NCI-H1436 (cell line): ENCODE measurements at places on chromosomes 1 and 21.

DNA sequence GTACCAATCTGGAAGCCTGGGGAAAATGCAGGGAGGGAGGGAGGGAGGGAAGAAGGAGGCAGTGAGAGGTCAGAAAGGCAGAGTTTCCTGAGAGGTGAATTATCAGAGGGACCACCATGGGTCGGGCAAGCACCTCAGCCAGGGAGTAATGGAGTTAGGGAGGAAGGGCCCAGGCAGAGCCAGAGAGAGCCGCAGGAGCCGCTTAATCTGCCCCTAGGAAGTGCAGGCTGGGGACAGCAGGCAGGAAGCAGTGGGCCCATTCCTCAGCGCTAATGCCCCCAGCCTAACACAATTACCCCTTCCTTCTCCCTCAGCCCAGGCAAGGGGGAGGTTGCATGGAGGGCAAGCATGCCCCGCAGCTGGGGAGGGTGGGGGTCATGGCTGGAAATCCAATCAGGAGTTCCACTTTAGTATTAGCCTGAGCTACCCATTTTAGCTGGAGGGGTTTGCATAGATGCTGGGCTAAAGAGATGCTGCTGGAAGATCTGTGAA is 109.0 kb downstream of the TMEM53 start:
- no peak for DNase-seq

DNA sequence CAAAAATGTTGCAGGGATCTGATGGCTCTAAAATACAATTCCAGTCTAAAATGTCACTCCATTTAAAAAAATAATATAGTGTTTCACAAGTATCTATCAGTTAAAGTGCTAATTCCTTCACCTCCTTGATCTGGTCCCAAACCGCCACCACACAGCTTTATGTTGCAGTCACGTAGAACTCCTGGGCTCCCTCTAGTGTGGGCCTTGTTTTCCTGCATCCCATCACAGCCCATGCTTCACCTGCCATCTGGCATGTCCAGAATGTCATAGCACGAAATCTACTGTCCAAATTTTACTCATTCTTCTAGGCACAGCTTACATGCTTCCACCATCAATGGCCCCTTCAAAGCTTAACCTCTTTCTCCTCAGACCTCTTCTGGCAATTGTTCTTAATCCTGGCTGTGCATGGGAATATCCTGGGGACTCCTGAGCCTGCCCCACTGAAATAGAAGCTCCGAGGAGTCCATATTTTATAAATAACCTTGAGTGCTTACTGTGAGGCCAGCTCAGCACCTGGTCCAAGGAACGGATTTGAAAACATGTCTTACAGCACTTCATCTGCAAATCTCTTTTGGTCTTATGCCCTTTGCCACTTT is 15.5 kb downstream of the FYB2 start:
- DNase-seq, result no peak

DNA sequence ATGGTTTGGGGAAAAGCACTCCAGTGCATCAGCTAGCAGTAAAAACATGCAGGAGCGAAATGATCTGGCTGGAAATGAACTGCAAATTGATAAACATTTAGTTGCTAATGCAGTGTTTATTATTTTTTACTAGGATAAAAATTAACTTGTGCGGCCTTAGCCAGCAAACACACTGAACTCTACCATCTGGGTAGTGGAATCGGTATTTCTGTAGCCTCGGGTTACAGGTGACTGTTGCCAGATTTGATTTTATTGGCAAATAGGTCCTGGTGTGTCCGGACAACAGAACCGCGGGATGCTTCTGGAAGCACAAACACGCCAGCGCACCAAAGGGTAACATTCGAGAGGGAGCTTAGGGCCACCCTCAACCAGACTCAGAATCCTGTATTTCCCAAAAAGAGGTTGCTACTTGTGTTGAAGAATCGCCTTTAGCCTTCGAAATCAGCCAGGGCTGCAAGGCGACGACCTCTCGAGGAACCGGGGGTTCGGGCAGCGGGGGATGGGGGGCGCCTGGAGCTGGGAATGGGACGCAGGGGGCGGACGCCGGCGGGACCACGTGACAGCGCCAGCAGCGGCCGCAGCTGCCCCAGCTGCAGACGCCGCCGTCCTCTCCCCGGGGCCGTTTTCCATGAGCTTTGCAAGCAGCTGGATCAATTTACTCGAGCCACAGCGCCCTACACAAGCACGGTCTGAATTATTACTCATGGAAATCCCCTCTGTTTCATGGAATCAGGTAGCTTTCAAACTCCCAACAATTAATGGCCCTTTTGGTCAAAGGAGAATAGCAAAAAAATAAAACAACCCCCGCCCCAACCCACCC is 158.8 kb downstream of the TOMM20 start:
- no peak for DNase-seq

DNA sequence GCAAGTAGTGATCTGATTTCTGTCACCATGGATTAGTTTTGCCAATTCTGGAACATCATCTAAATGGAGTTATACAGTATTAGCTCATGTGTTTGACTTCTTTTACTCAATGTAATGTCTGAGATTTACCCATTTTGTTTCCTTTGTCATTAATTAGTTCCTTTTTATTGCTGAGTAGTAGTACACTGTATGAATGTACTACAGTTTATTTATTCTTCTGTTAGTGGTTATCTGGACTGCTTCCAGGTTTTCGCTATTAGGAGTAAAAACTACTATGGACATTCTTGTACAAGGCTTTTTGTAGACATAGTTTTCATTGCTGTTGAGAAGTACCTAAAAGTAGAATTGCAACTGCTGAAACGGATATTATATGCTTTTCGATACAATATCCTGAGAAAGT is 14.1 kb downstream of the SUCO start:
- no peak for DNase-seq

DNA sequence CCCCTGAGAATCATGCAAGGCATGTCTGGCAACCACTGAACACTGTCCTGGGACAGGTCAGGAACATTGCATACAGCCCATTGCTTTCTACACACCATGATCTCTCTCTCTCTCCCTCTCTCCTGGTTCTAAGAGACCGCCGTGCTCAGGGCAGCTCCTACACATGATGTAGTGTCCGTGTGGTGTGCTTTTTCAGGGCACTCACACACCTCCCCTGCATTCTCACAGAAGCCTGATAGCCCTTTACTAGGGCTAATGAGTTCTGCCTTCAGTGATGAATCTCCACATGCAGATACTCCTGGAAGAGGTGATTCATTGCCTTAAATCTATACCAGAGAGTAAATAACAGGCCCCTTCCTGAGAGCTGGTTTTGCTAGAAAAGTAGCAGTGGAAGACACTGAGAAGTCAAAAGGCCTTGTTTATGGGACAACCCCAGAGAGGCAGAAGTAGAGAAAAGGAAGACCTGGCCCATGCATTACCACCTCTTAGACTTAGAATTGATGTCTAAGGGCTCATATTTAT is 7.2 kb upstream of the OLFML2B start:
- no peak for DNase-seq

DNA sequence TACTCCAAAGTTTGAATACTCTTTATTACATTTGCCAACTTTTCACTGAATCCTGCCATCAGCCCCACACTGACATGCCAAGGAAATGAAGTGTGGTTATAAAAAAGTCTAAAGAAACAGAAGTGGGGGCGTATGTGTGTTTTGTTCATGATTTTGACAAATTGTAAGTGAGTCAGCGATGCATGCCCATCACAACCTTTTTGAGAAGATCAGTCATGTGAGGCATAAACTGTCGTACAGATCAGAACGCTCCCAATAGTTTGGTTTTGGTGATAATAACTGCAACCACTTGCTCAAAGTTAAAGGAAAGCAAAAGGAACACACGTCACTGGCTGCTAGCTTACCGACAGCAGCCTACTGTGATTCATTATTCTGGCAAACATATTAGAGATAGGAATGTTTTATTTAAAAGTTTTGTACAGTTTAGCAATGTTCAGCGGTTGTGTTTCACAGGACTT is 95.6 kb downstream of the RGS2 start:
- no peak for DNase-seq

- DNase-seq, result no peak
These were observed 41.2 kb upstream of the IFNLR1 start for GRCh38 chr1:24228311-24228710.

DNA sequence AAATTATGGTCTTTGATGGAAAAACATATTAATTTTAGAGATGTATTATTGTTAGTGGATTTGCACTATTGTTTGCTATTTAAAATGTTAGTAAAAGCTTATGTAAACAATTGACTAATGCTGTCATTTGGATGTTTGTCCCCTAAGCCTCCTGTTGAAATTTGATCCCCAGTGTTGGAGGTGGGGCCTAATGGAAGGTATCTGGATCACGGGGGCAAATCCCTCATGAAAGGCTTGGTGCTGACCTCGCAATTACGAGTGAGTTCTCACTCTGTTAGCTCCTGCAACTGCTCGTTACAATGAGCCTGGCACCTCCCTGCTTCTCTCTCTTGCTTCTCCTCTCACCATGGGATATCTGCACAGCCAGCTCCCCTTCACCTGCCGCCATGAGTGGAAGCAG is 14.3 kb downstream of the TMEM35B start:
- no peak for DNase-seq

DNA sequence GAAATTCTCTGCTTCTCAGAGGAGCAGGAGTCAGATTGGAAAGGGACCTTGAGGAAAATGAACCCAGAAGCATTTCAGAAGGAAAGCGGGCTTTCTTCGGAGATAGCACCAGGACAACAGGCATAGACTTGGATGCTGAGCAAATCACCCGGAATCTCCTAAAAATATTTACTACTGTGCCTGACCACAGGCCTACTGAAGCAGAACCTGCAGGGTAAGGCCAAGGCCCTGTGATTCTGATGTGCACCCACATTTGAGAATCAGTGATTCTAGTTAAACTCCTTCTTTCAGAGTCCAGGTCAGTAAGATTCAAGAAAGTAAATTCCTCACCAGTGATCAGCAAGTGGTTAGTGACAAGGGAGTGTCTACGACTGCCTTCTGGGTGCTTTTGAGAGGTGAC is 307.3 kb upstream of the DUSP10 start:
- DNase-seq, result no peak

GRCh38 chr1:246425895-246426294 is 81.2 kb downstream of the SMYD3 start:
- DNase-seq, result no peak

DNA sequence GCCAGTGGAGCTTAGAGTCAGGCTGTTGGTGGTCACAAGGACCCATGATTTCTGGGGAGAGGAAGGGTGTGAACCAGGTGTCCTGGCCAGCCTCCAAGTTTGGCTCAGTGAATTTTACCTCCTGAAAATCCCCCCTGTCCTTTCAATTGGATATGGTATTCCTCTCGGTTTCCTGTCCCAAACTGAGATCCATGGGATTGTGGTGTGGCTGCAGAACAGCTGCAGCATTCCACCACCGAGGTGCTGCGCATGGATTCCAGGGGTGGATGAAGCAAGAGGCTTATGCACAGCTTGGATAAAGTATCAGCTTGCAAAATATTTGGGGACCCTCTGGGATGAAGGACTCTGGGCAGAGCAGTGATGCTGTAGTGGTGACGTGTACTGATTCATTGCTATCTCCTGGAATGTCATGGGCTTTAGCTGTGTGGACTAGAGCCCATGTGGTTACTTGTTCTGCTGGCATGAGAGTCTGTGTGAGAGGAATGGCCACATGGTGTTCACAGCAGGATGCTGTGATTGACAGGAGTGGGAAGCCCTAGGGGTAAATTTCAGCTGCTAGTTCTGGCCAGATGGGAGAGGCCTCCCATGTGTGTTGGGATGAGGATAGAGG is 148.7 kb upstream of the SPAG17 start:
- DNase-seq, result no peak

DNA sequence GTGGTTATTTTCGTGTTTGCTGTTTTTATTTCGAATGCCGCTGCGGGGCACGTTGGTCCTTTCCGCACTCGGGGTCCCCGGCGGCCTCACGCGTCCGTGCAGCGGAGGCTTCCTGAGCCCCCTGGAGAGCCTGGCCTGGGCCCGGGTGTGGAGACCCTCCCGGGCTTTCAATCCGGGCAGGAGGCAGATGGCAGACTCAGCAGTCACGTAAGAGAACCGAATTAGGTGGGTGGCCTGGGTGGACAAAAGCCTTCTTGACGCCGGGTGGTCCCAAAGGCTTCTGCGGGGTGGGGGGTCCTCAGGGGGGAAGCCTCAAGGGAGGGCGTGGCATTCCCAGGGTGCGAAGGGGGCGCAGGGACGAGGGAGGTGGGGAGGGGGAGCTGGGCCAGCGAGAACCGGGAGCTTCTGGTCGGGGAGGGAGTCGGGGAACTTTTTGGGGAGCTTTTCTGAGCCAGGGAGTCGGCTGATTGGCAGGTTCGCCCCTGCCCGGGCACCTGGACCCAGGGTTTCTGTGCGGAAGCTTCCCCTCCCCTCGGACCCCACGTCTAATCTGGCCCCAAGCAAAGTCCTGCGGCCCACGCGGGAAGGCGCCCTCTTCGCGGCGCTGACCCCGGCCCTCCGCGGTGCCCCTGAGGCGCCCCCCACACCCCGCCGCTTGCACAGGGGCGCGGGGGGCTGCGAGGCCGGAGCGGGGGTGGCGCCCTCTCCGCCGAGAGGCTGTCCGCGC is 1.3 kb upstream of the HES4 start:
- DNase-seq, result no peak

DNA sequence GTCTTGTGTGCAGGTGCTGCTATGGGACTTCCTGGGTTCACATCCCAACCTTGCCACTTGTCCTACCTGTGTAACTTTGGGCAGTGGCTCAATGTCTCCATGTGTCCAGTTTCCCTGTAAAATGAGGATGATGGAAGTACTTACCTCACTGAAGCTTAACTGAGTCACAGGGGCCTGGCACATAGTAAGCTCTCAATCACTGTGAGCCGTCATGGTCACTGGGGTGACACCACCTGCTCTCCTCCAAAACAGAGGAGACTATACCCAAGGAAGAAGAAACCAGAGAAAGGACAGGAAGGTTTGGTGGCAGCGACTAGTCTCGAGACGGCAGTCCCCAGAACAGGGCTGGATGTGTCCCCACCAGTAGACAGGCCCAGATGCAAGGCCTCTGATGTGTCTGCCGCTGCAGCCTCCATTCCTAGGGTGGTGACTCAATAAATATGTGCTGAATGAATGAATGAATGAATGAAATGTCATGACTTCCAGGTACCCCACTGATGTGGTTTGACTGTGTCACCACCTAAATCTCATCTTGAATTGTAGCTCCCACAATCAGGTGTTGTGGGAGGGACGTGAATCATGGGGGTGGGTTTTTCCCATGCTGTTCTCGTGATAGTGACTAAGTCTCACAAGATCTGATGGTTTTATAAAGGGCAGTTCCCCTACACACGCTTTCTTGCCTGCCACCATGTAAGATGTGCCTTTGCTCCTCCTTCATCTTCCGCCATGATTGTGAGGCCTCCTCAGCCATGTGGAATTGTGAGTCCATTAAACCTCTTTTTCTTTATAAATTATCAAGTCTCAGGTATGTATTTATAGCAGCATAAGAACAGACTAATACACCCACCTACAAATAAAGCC is 13.0 kb upstream of the LRP8 start:
- DNase-seq, result no peak
